ENCODE measurements at places on chromosomes 4 and X.

- no peak for DNase-seq
Measured at GRCh38 chr4:128854433-128854832, 44.9 kb downstream of the JADE1 start.

GRCh38 chr4:40585201-40585799 is 44.4 kb downstream of the RBM47 start:
- no peak for DNase-seq

- no peak for DNase-seq
Measured at GRCh38 chrX:72304877-72305276, 837 bp downstream of the CITED1 start.

- DNase-seq, result no peak
Measured at GRCh38 chr4:41160012-41160789, 54.1 kb downstream of the APBB2 start.

- DNase-seq, result no peak
Measured at GRCh38 chrX:100076031-100076430, 334.0 kb downstream of the PCDH19 start.
